CD8-positive, alpha-beta memory T cell (primary cell): ENCODE measurements at places on chromosomes 2 and 18.

DNA sequence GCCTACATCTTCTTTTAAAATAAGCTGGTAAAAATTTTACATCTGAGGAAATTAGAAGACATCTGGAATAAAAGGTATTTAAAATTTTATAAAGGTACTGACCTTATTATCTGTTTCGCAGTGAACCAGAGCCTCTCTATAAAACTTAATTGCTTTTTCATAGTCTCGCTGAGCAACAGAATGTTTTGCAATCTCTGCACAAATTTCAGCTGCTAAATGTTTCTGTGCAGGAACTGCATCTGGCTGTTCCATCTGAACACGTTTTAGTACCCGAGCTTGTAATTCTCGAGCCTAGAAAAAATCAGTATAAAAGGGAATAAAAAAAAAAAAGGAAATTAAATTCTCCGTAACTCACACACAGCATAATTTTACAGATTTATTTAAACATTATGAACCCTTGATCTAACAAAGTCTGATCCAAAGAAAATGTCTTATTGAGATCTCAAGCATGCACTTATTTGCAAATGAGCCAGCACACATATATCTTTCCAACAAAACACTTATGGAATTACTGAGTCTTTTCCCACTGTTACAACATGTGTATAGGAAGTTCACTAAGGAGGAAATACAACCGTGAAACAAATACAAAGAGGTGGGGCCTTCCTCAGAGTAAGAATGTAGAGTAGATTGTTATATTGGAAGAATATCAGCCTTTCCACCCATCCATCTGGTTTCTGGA, 51.8 kb downstream of the TTC21B start:
- DNase-seq, result no peak

DNA sequence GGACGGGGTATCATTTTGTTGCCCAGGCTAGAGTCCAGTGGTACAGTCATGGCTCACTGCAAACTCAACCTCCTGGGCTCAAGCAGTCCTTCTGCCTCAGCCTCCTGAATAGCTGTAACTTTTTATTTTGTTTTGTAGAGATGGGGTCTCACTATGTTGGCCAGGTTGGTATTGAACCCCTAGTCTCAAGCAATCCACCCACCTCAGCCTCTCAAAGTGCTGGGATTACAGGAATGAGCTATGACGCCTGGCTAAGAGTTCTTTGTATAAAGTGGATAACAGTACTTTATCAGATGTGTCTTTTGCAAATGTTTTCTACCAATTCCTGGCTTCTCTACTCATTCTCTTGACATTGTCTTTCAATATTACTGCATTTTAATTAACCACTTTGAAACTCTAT, 17.1 kb upstream of the NT5DC4 start:
- no peak for DNase-seq

DNA sequence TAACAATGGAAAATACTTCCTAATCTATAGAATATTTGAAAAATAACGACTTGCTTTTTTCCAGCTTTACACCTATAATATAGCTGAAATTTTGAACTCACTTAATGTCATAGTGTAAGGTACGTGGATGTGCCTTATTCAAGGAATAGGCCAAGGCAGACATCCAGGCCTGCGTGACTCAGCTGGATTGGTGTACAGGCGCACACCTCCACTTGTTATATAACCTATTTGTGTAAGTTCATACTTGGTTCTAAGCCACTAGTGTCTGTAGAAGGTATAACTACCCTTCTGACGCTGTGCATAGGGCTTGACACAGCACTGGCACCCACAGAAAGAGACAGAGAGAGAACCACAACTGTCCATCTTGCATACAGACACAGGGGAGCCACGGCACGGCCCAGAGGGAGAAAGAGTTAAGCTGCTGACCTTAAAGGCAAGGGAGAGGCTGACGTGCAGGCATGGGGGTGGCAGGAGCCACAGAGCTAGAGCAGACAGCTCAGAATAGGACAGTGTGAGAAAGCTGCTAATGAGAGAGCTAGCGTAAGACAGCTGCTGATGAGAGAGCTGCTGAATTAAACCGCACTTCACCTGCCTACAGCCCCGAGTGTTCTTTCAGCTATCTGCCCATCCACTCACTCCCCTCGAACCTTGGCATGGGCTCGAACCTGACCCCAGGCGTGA, 16.1 kb downstream of the CCDC178 start:
- no peak for DNase-seq

GRCh38 chr2:159840616-159841015, 42.6 kb upstream of the CD302 start:
- DNase-seq, result no peak

DNA sequence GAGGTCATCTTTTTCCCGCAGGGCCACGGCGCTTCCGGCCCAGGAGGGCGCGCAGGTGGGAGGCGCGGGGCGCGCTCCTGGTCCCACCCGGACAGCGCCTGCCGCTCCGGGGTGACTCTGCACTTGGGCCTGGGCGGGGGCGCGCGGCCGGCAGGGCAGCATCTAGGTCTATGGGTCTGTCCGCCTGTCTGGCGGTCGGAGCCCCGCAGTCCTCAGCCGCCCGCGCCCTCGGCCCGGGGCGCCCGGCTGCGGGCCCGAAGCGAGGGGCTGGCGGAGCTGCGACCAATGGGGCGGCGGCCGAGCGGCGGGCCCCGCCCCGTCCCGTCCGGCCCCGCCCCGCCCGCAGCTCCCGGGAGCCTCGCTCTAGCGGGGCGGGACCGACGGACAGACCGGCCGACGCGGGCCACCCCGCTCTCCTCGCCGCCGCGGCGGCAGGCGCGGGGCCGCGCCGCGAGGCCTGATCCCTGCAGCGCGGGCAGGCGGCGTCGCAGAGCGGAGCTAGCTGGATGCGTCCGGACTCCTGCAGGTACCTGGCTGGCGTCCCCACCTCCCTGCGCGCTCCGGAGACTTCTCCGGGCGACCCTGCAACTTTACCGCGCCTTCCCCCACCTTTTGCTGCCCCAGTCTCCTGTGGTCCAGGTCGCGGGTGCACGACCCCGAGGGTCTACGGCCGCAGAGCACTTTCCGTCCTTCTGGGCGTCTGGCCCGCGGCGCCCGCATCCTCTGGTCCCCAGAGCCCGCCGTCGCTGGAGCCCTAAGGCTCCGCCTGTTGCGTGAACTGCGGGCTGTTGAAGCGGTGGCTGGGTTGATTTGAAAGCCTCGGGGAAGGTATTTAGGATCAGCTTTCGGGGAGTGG, at the start of gene KCNS3:
Gene KCNS3, plus strand, starts transcription at position 387 of the 856 bp plus-strand sequence. CDS start 52,342 bp downstream, outside the sequence.
- DNase-seq, result no peak

DNA sequence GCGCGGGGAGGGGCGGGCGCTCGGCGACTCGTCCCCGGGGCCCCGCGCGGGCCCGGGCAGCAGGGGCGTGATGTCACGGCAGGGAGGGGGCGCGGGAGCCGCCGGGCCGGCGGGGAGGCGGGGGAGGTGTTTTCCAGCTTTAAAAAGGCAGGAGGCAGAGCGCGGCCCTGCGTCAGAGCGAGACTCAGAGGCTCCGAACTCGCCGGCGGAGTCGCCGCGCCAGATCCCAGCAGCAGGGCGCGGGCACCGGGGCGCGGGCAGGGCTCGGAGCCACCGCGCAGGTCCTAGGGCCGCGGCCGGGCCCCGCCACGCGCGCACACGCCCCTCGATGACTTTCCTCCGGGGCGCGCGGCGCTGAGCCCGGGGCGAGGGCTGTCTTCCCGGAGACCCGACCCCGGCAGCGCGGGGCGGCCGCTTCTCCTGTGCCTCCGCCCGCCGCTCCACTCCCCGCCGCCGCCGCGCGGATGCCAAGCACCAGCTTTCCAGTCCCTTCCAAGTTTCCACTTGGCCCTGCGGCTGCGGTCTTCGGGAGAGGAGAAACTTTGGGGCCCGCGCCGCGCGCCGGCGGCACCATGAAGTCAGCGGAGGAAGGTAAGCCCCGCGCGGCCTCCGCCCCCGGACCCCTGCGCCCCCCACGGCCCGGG, at the start of gene NFATC1:
Gene NFATC1, plus strand, starts transcription at position 170 of the 644 bp plus-strand sequence. Its CDS starts 295 bp downstream, at position 465.
- peak; percentile 58 for DNase-seq

DNA sequence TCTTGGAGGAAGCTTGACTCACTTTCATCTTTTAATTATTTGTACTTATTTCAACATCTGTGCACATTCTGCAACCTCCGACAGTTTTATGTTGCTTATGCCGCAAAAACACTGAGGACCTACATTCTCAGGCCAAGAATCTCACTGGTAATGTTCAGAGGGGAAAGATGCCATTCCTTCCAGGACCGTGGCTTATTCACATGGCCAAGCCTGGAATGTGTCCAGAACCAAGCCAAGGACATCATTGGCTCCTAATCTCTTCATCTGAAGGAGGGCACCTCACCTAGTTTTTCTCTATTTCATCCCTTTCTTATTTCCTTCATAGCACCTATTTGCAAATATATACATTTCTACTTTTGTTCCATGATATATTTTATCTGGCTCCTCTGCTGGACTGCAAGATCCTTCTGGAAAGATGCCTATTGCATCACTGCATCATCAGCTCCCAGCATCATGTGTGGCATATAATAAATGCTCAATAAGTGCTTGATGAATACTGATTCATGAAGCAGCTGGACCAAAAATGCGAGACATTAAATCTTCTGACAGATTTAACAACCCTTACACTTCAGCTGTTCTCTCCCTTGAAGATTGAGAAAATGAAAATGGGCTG, 377.1 kb downstream of the TNS1 start:
- DNase-seq, result no peak

DNA sequence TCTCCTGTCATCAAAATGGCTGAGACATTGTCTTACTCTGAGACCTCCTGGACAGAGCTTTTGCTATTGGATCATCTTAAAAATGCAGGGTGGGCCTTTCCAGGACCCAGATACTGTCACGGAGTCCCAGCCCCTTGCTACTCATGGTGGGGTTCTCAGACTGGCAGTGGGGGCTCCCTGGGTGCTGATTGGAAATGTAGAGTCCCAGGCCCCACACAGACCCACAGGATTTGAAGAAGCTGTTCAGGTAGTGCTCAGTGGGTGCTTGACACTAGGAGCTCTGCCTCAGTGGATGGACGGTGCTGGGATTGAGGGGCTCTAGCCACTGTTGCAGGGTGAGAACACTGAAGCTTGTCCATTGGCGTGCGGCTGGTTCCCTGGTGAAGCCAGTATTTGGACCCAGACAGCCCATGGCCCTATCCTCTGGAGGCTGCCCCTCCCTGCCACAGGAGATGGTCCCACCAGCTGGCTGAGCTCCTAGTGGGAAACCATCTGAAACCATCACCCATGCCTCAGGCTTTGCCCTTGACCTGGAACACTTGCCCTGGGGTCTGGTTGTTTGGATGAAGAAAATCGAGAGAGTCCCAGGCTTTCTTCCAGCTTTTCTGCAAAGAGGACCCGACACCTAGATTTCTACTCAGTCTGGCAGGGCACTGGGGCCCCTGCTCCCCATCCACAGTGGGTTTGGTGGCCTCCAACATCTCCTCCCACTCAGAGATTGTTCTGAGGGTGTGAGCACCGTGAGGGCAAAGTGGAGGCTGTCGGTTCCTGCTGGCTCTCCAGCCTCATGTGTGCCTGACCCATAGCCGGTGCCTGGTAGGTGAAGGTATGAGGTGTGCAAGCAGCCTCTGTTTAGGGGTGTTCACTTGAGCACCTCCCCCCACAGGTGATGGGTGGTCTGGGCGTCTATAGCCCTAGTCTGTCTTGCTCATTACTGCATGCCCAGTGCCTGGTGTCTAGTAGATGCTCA, 30.1 kb downstream of the MROH2A start:
- DNase-seq, result no peak

- no peak for DNase-seq
Observed at GRCh38 chr2:99970292-99970868, 172.0 kb downstream of the AFF3 start.

DNA sequence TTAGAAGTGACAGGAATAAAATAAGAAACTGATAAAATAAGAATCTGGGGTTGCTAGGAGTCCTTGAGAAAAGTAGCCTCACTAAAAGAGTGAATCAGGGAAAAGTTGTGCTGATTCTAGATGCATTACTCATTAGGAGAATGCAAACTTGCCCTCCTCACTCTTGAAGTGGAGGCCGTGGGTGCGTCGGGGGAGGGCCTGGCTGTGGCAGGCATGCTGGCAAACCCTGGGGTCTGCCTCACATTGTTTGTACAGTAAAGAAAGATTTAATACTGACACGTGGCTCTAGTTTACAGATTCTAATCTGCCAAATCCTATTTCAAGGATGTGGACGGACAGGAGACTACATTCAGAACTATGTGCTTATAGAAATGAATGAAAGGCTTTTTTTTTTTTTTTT, 41.9 kb downstream of the TANC1 start:
- no peak for DNase-seq

DNA sequence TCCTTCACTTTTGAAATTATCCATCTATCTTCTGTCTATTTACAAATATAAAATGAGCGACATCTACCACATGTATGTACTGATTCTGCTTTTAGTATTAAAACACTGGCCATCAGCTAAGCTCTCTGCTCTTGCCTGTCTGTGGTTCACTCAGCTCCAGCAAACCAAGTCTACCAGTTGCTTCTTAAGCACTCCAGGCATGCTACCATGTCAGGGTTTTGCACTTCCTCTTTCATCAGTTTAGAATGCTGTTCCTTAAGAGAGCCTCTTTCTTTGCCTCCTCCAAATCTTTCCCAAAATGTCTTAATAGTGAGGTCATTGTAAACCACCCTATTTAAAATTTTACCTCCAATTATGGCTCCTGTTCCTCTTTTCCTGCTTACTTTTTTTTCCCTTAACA, 59.5 kb downstream of the SCN3A start:
- DNase-seq, result no peak

GRCh38 chr2:69693059-69693774, 48.7 kb upstream of the ANXA4 start:
- peak; percentile 66 for DNase-seq

- DNase-seq, result no peak
Observed at GRCh38 chr2:30662268-30663131, 144.7 kb downstream of the CAPN13 start.

DNA sequence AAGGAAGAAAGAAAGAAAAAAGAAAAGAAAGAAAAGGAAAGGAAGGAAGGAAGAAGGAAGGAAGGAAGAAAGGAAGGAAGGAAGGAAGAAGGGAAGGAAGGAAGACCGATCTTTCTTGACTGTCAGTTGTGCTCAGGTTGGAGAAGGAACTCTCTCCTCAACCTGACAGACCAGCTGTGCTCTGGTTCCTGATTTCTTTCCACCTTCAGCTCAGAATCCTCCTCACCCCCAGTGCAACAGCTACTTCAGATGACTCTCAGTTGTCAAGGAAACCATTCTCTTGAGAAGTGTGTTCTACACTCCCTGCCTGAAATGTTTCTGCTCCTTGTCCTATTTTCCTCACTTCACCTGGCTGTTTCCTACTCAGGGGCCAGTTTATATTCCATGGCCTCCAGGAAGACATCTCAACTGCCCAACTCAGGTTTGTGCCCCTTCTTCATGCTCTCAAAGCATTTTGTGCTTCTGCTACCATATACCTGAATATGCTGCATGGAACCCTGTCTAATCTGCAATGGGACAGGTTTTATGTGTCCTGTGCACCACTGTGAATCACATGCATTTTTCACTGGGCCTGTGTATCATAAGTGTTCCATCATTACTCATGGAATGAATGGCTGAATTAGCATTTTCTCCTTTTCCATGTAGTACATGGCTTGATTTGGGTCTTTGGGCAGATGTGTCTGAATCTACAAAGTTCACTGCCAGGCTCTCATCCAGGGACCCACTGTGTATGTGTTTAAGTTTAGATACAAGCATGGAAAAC, 32.8 kb upstream of the DOCK10 start:
- DNase-seq, result no peak

GRCh38 chr2:231940795-231941194, 14.6 kb upstream of the NPPC start:
- no peak for DNase-seq
